ENCODE measurements at places on chromosomes 2 and 18.

- DNase-seq = no peak
Observed at GRCh38 chr2:228956701-228957474, 314.2 kb downstream of the PID1 start.

- no peak for DNase-seq
Observed at GRCh38 chr2:214519258-214519818, 108.5 kb downstream of the VWC2L start.

- no peak for DNase-seq
Observed at GRCh38 chr18:35443434-35443833, 54.3 kb downstream of the INO80C start.

DNA sequence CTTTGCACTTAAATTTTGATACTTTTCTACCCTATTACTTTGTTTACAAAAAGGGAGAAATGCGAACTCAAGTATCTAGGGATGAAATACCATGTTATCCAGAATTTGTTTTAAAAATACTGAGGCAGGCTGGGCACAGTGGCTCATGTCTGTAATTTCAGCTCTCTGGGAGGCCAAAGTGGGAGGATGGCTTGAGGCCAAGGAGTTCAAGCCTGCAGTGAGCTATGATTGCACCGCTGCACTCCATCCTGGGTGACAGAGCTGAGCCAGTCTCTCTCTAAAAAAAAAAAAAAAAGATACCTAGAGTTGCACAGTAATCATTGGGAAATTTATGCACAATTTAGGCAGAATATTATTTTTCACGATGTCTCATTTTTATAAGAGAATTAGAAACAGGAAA lies 12.4 kb upstream of the VAPA start:
- peak; percentile 53 for DNase-seq

DNA sequence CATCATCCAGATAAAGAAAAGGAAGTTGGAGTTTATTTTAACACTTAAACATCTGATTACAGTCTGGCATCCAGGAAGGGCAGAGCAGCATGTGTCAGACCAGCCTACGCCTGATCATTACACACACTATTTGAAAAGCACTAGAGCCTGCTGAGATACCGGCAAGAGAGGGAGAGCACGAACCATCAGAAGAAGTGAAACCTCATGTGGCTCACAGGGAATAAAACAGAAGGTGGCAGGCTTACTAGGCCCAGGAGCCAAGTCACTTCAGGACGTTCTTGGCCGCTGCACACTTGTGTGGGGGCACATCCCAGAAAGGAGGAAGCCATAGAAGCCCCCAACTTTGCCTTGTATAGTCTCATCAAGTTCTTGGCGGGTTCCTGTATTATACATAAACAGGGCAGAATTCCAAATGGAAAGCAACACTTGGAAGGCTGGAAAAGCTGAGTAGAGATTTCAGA lies 105.5 kb downstream of the UGGT1 start:
- peak; percentile 53 for DNase-seq
